ENCODE measurements at places on chromosomes 4 and X.

DNA sequence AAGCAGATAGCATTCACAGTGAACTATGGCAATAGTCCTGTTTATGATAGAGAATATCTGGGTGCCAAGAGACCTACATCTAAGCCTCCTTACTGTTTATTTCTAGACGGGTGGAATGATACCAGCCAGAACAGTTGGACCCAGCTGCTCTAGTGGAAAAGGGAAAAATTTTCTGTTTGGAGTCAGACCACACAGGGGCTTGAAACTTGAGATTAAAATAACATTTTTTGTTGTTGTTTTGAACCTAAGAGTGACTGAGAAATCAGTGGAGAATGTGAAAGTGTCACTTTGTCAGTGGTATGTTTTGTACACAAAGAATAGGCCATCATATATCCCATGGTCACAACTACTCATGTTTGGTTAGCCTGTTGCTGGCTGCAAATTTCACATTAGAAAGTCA is 105.7 kb downstream of the AGTR2 start:
- DNase-seq: no peak

- DNase-seq: no peak
Measured at GRCh38 chr4:112170451-112170993, 25.3 kb downstream of the FAM241A start.

- DNase-seq: no peak
Measured at GRCh38 chr4:38982361-38983095, 49.7 kb downstream of the TMEM156 start.

- DNase-seq: peak; percentile 40
Measured at GRCh38 chr4:184983672-184984356, 34.5 kb upstream of the HELT start.

- no peak for DNase-seq
Measured at GRCh38 chr4:5705647-5706320, 2.6 kb downstream of the EVC2 start.

- no peak for DNase-seq
Measured at GRCh38 chrX:3938587-3938986, 225.1 kb upstream of the PRKX start.

GRCh38 chrX:2965965-2966364 is 36.8 kb upstream of the ARSD start:
- no peak for DNase-seq
